ENCODE measurements at places on chromosomes 3 and 15.

DNA sequence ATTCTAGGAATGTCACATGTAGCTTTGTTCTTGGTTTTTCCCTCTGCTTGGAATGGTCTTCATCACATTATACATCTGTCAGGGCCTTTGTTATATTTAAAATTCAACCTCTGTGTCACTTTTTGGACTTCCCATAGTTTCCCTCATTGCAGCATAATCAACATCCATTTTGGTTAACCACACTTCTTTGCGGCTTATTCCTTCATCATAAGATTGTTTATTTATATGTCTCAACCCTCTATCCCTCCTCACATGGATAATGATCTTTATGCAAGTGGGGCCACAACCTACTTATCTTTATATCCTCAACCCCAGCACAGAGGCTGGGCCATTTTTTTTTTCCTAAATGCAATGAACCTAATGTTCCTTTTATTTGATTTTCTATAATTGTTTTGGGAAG, 260.0 kb upstream of the THBS1 start:
- no peak for DNase-seq

- DNase-seq, result no peak
Observed at GRCh38 chr15:64558460-64559179, 98.2 kb downstream of the ZNF609 start.

DNA sequence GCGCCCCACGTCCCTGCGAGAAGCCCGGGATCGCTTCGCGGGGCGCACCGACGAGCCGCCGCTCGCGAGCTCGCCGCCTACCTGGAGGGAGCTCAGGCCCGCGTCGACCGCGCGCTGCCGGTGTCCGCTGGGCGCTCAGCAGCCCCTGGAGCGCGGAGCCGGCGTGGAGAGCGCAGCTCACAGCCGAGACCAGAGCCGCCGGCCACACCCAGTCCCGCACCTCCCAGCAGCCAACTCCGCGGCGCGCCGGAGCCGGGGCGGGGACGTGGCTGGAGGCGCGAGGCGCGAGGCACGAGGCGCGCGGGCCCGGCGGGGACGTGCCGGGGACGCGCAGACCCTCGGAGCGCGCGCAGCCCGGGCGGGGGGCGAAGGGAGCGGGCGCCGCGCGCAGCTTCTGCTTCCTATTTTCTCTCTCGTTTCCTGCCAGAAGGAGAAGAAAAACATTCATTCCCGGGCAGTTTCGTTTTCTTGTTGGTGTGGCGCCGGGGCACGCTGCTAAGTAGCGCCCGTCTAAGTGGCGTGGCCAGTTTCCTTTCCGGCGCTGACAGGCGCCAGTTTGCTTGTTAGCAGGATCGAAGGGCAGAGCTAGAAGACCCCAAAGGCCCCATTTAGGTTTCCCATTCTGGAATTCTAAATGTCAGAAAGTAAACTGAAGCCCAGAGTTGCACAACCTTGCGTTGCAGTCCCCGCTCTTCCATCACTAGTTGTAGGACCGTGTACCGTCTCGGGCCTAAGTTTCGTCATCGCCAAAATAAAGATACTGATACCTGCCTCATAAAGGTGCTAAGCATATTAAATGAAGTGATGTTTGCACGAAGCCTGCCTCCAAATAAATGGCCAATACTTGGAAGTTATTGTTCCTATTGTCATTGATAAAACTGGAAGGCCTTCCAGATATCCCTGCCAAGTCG, at the start of gene GNB4:
GNB4 (minus strand) TSS at position 206 of the 911 bp plus-strand sequence. CDS start 25,270 bp downstream, outside the sequence.
- peak; percentile 74 for DNase-seq

DNA sequence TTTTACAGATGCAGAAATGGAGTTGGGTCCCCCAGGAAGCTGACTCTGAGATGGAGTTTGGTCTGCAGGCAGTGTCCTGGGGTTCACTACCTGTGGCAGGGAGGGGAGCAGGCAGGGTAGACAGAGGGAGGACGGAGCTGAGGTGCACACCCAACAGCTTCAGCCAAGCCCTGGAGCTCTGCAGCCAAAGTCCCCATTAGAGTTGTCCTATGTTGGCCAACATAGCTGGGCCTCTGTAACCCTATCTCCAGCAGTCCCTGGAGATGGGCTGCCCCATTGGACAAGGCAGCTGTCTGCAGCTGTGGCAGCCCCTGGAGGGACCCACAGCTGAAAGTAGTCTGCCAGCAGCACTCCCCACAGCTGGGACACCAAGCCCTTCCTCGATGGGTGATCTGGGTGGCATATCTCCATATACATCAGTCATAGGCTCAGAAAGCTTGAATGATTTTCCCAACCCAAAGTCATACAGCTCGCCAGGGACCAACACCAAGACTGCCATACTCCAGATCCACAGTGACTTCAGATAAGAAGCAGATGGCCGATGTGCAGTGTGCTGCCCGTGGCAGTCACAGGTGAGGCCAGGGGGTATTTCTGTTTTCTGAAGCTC, 31.9 kb downstream of the STARD5 start:
- no peak for DNase-seq

Measured in HEK293T (cell line).